ENCODE measurements at places on chromosomes 7 and 10.

DNA sequence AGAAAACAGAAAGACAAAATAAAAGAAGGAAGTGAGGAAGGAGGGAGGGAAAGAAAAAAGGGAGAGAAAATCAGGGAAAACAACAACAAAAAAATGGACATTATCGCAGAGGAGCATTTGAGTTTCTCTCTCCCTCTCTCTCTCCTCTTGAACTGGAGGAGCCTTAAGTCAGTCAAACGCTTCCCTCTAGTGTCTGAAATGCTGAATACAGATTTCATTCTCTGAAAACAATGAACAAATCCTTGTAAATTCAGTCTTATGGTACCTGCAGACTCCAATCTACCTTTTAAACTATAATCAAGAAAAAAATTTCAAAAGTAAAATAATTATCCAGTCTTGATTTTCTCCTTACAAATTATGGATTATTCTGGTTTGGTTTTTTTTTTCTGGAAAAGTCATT lies 89.2 kb upstream of the PFKP start:
- peak; percentile 22 for DNase-seq

DNA sequence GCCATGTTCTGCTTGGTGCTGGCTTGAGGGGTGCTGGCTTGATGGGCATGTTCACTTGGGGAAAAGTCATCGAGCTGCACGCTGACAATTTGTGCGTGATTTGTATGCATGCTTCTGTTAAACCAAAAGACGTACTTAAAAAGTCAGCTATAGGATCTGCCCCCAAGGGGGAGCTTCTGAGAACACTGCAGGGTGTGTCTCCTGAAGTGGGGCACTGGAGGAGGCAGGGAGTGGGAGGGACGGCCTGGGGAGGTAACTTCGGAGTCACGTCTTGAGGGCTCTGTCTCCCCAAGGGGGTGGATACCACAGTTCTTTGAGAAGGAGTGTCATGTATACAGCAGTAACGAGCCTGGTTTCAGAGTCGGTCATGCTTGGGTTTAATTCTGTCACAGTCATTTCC lies 406.5 kb downstream of the PLXNA4 start:
- DNase-seq = no peak

GRCh38 chr10:70328967-70329366 lies 45.2 kb upstream of the NPFFR1 start:
- DNase-seq = no peak

- peak; percentile 57 for DNase-seq
These were observed 11.3 kb downstream of the CPA2 start for GRCh38 chr7:130277763-130278643.

DNA sequence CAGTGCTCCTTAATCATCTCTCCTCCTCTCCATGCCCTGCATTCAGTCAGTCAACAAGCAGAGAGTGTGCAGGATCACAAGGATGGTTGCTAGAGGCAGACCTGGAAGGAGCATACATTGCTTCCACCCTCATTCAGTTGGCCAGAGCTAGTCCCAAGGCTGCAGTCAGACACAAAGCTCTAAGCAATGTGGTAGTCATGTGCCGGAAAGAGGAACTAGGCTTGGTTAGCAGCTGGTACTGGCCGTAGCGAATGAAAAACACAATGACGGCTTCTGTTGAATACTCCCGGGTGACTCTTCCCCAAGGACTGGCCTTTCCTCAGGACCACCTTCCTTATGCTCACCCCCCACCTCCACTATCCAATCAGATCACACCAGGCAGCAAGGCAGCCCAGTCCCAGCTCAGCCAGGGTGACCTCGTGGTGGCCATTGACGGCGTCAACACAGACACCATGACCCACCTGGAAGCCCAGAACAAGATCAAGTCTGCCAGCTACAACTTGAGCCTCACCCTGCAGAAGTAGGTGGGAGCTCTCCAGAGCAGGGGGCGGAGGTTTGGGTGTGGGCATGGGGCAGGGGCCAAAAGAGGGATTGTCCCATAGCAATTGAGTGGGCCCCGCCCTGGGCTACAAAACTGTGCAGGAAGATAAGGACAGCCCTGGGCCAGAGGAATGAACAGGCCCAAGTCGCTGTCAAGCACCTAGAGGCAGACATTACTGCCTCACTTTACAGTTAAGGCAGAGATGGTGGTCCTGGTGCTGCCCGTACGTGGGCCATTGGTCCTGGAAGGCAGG lies 10.9 kb downstream of the LDB3 start:
- no peak for DNase-seq

DNA sequence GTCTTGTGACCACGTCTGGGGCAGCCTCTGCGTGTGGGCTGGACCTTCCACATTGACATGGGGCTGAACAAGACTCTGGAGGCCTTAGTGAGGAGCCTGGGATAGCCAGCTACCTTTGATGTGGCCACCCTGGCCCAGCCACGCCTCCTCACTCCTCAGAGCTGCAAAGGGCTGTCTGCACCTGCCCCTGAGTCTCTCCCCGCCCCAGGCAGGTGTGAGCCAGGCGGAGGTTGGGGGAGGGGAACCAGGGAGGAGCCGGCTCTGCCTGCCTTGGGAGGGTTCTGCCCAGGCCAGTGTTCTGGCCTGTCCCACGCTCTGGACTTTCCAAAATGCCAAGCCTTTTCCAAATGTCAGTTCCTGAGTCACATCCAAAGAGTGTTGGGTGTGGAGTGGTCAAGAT lies 72.2 kb downstream of the GTF2IRD1 start:
- no peak for DNase-seq

DNA sequence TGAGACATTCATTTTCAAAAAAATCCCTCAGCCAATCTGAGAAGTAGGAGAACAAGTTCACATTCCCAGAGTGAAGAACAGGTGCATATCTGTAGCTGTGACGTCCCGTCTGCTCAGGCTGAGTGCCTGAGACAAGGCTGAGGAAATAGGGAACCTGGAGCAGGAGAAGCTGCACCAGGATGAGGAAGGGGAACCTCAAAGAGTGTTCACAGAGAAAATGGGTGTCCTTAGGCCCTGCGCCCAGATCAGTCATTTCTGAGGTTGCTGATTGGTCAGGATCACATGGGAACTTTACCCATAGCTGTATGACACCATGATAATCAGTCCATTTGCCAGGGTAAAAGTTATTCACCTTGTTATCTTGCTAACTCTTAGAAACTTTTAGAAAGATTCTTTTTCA lies 34.2 kb upstream of the TARP start:
- no peak for DNase-seq

DNA sequence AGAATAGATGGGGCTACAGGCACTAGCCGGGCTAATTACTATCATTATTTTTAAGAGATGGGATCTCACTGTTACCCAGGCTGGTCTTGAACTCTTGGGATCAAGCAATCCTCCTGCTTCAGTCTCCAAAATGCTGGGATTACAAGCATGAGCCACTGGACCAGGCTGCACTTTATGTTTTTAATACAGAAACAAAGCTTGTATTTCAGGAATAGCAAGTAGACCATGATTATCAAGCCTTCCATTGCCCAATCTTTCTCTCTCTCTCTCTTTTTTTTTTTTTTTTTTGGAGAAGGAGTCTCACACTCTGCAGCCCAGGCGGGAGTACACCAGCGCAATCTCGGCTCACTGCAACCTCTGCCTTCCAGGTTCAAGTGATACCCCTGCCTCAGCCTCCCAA lies 75.4 kb downstream of the MDH2 start:
- DNase-seq = no peak

GRCh38 chr10:526651-527312 lies 162.7 kb downstream of the DIP2C start:
- no peak for DNase-seq

GRCh38 chr10:50325449-50326171 lies 74.3 kb upstream of the ASAH2 start:
- peak; percentile 22 for DNase-seq

DNA sequence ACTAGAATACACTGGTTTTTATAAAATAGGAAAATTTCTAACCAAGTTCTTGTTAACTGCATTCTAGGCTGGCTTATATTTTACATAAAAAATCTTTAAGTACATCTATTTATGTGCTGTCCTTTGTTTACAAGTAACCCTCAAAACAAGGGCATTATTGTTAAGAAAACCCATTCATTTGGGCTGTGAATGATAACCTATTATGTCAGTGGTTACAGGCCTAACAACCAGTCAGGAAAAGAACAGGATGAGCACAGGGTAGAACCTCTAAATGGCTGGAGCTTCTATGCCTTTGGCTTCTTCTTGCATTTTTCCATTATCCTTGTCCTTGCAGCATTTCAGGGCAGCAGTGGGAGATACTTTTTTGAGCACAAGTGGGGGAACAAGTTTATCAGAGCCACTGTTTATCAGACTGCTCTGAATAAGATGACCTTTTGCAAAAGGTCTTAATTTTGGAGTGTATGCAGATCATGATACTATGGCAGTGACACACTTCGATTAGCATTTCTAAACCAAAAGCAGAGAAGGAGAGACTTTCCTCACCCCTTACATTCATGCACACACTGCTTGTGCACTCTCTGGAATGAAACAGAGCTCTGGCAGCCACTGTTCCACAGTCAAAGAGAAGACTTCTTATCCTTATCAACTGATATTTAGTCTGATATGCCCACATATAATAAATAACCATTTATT lies 10.9 kb downstream of the GPR37 start:
- DNase-seq = no peak

- no peak for DNase-seq
These were observed 159.3 kb upstream of the TMEM196 start for GRCh38 chr7:19932549-19933249.

GRCh38 chr7:151819866-151820265 lies 57.0 kb downstream of the PRKAG2 start:
- no peak for DNase-seq

DNA sequence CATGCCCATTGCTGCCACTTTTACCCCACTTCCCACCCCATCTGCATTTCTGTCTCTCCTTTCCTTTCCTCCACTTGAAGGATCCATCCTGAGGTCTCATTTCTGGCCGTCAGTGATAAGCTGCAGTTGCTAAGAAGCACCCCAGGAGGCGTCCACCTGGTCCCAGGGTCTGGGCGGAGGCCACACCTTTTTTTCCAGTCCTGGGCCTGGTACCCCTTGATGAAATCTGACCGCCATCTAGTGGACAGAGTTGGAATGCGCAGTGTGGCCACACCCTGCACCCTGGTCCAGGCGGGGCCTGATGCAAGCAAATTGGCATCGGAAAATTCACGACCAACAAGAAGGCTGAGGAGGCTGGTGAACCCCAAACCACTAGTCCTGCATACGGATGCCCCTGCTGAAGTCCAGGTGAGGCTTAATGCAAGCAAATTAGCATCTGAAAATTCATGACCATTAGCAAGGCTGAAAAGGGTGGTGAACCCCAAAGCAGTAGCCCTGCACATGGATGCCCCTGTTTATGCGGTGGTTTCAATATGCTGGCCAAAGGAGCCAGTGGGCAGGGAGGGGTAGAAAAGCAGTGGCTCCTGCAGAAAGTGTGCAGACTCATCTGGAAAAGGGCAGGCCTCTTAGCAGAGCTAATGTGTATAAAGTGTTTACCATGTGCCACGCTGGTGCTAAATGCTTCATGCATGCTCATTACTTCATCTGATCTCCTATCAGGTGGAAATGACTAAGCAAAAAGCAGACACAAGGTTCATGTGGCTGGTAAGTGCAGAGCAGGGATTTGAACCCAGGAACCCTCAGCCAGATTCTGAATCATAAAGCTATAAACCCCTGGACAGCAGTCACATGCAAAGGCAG lies 43.2 kb downstream of the GPAM start:
- peak; percentile 51 for DNase-seq

- DNase-seq = no peak
These were observed 6.9 kb downstream of the IRF5 start for GRCh38 chr7:128944487-128945236.

- DNase-seq = no peak
These were observed 34.2 kb upstream of the ANK3 start for GRCh38 chr10:60423920-60424319.

GRCh38 chr7:32587411-32587948 lies 92.2 kb downstream of the AVL9 start:
- no peak for DNase-seq

- DNase-seq = no peak
These were observed 176.5 kb downstream of the SUGCT start for GRCh38 chr7:40311307-40311706.

DNA sequence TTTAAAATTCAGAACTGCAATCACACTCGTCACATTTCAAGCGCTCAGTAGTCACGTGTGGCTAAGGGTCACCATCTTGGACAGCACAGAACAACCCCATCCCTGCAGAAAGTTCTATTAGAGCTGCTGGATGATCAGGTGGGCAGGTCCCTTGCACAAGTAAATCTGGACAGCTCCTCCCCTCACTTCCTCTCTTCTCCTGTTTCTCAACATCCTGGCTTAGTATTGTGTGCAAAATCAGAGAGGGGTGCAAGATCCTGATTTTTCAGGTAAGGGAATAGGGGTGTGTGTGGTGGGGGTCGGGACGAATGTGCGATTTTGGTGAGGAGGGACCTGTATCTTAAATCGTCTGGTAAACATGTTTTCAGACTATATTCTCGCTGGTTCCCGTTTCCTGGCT lies at the start of gene GIMAP4:
GIMAP4 (plus strand) TSS at position 222 of the 400 bp plus-strand sequence. CDS start 2,512 bp downstream, outside the sequence.
- no peak for DNase-seq

DNA sequence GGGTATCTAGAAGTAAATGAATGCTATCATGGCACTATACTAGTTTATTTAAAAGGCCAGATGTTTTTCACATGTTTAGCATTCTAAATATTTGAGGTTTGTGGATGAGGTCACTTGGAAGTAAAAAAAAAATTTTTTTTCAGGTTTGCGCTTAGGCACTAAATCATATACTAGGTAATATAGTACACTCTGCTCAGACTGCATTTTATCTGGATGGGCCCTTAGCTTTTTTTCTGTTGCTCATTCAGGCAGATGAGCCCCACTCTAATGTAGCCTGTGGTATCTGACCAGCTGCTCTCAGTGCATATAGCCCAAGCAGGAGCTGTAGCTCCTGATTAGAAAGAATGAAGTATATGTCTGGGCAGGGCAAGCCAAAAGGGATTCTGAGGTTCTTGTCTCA lies 210.1 kb downstream of the AUTS2 start:
- DNase-seq = no peak

- no peak for DNase-seq
These were observed 2.3 kb upstream of the FUOM start for GRCh38 chr10:133359972-133360610.

GRCh38 chr10:51952056-51952455 lies 252.7 kb upstream of the CSTF2T start:
- no peak for DNase-seq

DNA sequence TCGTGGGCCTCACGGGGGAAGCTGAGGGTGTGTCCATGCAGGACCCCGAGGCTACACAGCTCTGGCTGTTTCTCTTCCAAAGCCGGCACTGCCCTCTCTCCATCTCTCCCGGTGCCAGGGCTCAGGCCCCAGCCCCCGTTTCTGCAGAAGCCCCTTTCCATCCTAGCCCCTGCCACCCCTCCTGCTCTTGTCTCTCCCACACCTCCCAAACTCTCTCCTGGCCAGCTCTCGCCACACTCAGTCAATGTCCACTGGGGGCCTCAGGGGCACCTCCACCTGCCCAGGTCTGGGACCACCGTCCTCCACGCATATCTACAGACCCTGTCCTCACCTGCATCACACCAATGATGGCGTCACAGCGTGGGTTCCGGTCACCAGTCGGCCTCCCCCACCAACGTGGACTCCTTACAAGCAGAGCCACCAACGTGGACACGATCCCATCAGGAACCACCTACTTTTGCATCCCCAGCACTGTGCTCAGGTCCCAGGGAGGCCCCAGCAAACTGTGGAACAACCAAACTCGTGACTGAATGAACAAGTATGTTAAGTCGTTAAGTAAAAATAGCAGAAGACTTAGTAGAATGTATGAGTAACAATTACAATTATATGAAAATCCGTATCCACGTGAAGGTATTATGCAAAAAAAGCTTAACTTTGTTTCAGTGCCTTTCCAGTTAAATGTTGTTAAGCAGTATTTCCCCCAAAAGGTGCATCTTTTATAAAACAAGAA lies 38.4 kb downstream of the DIP2C start:
- DNase-seq = no peak

GRCh38 chr10:31118556-31118955 lies 86.9 kb upstream of the ZNF438 start:
- no peak for DNase-seq
